GM23248 (cell line): ENCODE measurements at places on chromosomes 13 and 19. TPM values are rescaled to one million over a fixed set of nuclear protein-coding genes. Genes with fewer than 3 reads are reported as not detected.

DNA sequence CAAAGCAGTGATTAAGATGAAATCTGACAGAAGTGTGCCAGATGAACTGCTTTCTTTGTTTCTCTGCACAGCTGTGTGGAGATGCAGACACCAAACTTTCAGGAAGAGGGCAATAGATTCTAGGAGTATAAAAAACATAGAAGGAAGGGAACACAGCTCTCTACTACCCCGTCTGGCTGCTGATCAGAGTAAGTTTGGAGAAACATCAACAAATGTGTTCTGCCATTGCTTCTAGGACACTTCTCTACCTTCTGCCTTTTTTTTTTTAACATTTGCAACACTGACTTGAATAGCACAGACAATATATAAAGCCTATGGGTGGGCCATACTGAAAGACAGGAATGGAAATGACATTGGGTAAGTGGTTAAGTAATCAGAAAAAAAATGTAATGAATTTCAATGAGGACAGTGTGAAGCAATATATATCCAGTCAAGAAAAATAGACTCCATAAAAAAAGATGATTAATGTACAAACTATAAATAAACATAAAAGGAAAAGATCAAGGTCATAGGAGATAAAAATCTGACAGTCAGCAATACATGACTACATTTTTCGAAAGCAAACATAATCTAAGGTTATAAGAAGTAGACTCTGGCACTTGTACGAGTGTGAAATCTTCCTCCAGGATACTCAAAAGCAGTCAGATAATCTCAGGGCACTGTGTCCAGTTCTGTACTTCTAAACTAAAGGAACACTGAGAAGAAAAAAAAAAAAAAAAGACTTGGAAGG is 21.4 kb downstream of the NUFIP1 start:
- H3K27me3 ChIP-seq, result no peaks in the 10 kb centered on the region
- H3K4me1 ChIP-seq, result peaks cover 13% of the 10 kb centered on the region
- peaks cover 15% of the 10 kb centered on the region for H3K36me3 ChIP-seq
- DNase-seq, result peak; percentile 33

DNA sequence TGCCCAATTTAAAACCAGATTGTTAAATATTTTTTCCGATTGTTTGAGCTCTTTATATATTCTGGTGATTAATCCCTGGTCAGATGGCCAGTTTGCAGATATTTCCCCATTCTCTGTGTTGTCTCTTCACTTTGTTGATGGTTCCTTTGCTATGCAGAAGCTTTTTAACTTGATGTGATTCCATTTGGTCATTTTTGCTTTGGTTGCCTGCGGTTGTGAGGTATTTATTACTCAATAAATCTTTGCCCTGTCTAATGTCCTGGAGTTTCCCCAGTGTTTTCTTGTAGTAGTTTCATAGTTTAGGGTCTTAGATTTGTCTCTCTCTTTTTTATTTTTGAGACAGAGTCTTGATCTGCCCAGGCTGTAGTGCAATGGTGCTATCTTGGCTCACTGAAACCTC is 23.8 kb upstream of the LMO7 start:
- no peaks in the 10 kb centered on the region for H3K4me1 ChIP-seq
- no peak overlapping the region for H3K4me3 ChIP-seq
- H3K27me3 ChIP-seq, result no peaks in the 10 kb centered on the region
- H3K27ac ChIP-seq, result no peak overlapping the region
- peak; percentile 11 for DNase-seq
- peaks cover 8% of the 10 kb centered on the region; the same call in 1 of the 2 replicates for H3K36me3 ChIP-seq

KIR3DL2 gene
- not detected in 2 replicates for total RNA-seq

GRCh38 chr19:30235946-30236345 is 136.2 kb upstream of the ZNF536 start:
- no peaks in the 10 kb centered on the region for H3K4me1 ChIP-seq
- no peaks in the 10 kb centered on the region for H3K36me3 ChIP-seq
- H3K27ac ChIP-seq, result no peak overlapping the region
- DNase-seq, result no peak

DNA sequence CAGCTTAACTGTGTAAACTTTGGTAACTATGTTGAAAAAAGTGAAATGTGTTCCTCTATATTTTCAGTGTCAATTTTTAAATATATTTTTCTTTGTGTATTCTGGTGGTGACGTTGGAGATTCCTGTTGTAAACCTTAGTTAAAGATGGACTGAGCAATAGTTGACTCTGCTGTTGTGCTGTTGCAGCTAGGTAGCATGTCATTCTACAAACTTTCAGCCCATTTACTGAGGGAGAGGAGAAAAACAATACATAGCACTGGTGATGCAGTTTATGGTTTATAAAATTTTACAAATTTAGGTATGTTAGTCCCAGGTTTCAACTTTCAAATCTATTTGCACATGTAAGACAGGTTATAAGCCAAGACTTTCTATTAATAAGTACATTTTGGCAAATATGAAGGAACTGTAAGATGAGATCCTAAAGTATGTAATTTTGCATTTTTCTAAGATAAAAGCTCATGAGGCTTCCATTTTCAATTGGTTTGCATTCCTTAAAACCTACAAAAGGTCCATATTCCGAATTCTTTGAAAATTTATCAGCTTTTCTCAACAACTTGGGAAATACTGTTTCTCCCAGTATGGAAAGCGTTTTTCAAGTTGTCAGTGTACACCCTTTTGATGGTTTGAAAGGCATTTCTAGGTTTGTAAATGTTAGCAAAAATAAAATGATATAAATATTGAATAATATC is 1.5 kb downstream of the NDFIP2 start:
- peaks cover 51% of the 10 kb centered on the region for H3K4me1 ChIP-seq
- no peaks in the 10 kb centered on the region for H3K27me3 ChIP-seq
- H3K4me3 ChIP-seq, result peak overlapping the region; percentile 100
- H3K27ac ChIP-seq, result peak overlapping the region; percentile 68
- DNase-seq, result peak; percentile 65
- H3K36me3 ChIP-seq, result no peaks in the 10 kb centered on the region

TPTE2 gene
- total RNA-seq, result not detected in 2 replicates

DNA sequence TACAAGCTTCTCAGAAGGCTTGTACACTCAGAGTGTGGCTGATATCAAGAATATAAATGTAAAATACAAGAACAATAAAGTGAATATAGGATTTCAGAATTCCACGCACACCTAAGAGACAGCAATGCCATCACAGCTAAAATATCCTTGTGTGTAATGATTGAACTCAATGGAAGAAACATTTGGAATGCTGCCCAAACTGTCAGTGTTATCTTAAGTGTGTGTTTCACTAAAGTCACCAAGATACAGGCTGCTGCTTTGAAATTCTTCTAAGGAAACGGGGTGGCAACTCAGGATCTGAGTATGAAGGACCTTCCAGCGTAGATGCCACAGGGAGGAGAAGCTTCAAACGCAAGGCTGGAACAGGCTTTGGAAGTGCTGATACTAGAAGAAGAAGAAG is 86.8 kb downstream of the SGCG start:
- H3K4me3 ChIP-seq, result no peak overlapping the region
- no peaks in the 10 kb centered on the region for H3K4me1 ChIP-seq
- no peaks in the 10 kb centered on the region for H3K27me3 ChIP-seq
- H3K36me3 ChIP-seq, result no peaks in the 10 kb centered on the region
- H3K27ac ChIP-seq, result no peak overlapping the region

GRCh38 chr13:19759669-19760068 is 23.1 kb downstream of the PSPC1 start:
- 0 out of 2 replicates have a peak, but pooled peaks cover 5% of the 10 kb centered on the region for H3K4me1 ChIP-seq
- H3K36me3 ChIP-seq, result peaks cover 29% of the 10 kb centered on the region
- H3K27me3 ChIP-seq, result no peaks in the 10 kb centered on the region

DNA sequence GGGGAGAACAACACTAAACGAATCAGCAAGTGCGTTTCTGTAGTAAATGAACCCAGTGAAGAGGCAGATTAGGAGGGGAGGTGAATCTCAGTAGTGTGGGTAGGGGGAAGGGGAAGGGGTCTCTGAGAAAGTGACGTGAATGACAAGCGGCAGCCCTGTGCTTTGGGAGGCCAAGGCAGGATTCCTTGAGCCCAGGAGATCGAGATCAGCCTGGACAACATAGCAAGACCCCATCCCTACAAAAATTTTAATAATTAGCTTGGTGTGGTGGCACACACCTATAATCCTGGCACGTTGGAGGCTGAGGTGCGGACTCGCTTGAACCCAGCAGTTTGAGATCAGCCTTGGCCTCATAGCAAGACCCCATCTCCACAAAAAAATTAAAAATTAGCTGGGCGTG is 8.1 kb downstream of the PLK5 start:
- no peak overlapping the region for H3K27ac ChIP-seq
- H3K27me3 ChIP-seq, result no peaks in the 10 kb centered on the region
- H3K4me3 ChIP-seq, result no peak overlapping the region
- H3K36me3 ChIP-seq, result no peaks in the 10 kb centered on the region
- no peak for DNase-seq

MBD3L2 gene
- total RNA-seq, result not detected in 2 replicates

ZNF415 gene
- total RNA-seq, result 9.4 and 18.7 TPM in 2 replicates

CEBPA gene
- total RNA-seq, result 0.22 and 0.63 TPM in 2 replicates

- no peak overlapping the region for H3K27ac ChIP-seq
- H3K27me3 ChIP-seq, result no peaks in the 10 kb centered on the region
- no peak overlapping the region for H3K4me3 ChIP-seq
- no peaks in the 10 kb centered on the region; the same call in 1 of the 2 replicates for H3K4me1 ChIP-seq
- DNase-seq, result no peak
- peaks cover 26% of the 10 kb centered on the region; the same call in 1 of the 2 replicates for H3K36me3 ChIP-seq
Measured at GRCh38 chr19:46386151-46386550, 27.2 kb downstream of the CCDC8 start.

DNA sequence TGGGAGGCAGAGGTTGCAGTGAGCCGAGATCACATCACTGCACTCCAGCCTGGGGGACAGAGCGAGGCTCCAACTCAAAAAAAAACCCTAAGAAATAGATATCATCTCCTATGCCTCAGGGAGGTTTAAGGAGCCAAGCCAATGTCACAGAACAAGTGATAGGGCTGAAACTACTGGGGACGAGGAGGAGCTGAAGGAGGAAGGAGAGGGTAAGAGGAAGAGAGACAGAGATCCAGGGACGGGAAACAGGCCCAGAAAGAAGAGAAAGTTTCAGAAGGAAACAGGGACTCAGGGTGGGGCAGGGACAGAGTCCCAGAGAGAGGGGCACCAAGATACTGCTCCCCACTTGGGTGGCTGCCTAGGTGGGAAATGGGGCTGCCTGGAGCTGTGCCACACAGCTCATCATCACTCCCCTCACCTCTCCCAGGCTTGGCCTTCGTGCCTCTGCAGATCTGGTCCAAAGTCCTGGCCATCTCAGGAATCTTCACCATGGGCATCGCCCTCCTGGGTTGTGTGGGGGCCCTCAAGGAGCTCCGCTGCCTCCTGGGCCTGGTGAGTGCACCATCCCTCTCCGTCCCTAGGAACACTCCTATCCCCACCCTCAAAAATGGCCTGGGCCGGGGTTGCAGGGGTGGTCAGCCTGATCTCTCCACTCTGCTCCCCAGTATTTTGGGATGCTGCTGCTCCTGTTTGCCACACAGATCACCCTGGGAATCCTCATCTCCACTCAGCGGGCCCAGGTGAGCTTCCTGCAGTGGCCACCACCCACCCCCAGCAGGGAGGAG is 1.5 kb downstream of the CD37 start:
- H3K27me3 ChIP-seq, result no peaks in the 10 kb centered on the region
- DNase-seq, result no peak
- no peaks in the 10 kb centered on the region for H3K36me3 ChIP-seq
- H3K4me1 ChIP-seq, result no peaks in the 10 kb centered on the region
- H3K4me3 ChIP-seq, result no peak overlapping the region
- H3K27ac ChIP-seq, result no peak overlapping the region

- H3K4me1 ChIP-seq, result no peaks in the 10 kb centered on the region
- H3K27me3 ChIP-seq, result no peaks in the 10 kb centered on the region
- H3K4me3 ChIP-seq, result no peak overlapping the region
- no peak for DNase-seq
- H3K36me3 ChIP-seq, result no peaks in the 10 kb centered on the region
- no peak overlapping the region for H3K27ac ChIP-seq
Measured at GRCh38 chr19:1163283-1163933, 10.7 kb downstream of the SBNO2 start.

- H3K4me3 ChIP-seq, result peak overlapping the region; percentile 29; the same call in 1 of the 2 replicates
- peak; percentile 91 for DNase-seq
- peaks cover 60% of the 10 kb centered on the region for H3K4me1 ChIP-seq
- H3K27me3 ChIP-seq, result no peaks in the 10 kb centered on the region
- H3K36me3 ChIP-seq, result no peaks in the 10 kb centered on the region
Measured at GRCh38 chr13:74770361-74770760, 636.2 kb upstream of the KLF12 start.

GRCh38 chr19:27974082-27974513 is 1238.9 kb downstream of the UQCRFS1 start:
- no peaks in the 10 kb centered on the region for H3K36me3 ChIP-seq
- H3K27ac ChIP-seq, result no peak overlapping the region
- peaks cover 4% of the 10 kb centered on the region; the same call in 1 of the 2 replicates for H3K27me3 ChIP-seq
- H3K4me3 ChIP-seq, result no peak overlapping the region
- no peaks in the 10 kb centered on the region for H3K4me1 ChIP-seq

DNA sequence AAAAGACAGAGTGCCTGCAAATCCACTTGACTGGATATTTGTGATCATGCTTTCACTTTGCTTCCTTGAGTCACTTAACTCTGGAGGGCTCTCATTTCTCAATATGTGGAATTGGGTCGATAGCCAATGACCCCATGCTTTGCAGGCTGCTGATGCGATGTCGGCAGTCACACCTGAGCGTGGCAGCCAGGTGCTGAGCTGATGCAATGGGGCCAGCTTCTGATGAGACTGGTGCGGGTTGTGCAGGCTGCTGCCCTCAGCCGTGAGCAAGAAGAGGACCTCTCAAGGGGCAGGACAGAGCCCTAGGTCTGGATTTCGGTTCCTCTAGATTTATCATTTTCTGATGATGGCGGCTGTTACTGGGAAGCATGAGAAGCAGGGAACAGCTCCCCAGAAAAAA is 334.1 kb downstream of the TEX29 start:
- H3K4me3 ChIP-seq, result no peak overlapping the region
- DNase-seq, result no peak
- no peaks in the 10 kb centered on the region for H3K4me1 ChIP-seq
- no peak overlapping the region for H3K27ac ChIP-seq

DNA sequence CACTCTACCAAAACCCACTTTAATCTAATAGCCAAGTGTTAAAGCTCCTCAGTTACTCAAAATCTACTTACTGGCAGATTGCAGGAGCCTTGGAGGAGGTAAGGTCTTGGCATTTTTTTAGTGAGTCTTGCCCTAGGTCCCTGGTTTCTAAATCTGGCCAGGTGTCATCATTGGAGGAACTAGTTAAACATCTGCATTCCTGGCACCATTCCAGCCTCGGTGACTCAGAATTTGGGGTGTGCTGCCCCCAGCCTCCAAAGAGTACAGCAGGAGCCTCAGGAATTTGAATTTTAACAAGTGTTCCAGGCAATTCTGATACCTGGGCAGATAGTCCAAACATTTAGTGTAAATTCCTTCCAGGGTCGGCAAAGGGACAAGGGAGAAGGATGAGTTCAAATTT is 37.4 kb downstream of the KLF5 start:
- no peaks in the 10 kb centered on the region for H3K4me1 ChIP-seq
- H3K27ac ChIP-seq, result no peak overlapping the region
- H3K36me3 ChIP-seq, result no peaks in the 10 kb centered on the region
- no peak for DNase-seq
- H3K4me3 ChIP-seq, result no peak overlapping the region
